NCI-H1092 (cell line): ENCODE measurements at places on chromosomes 5 and 9.

DNA sequence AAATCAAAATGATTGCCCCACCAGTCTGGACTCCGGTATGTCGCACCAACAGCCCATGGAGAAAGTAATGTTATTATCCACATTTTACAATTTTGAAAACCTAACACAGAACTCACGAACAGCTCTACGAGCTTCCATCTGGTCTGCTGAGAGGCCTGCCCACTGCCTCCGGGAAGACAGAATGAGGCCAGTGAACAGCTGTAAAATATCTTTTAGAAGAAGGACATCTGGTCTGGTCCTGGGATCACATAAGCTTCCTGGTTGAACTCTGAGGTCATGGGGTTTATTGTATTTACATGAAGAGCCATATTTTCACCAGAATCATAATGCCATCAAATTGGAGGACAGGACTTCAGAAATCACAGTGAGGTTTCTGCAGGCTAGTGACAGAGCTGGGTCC, 89.0 kb downstream of the FRMD3 start:
- no peak for DNase-seq

- peak; percentile 14 for DNase-seq
These were observed 142.9 kb downstream of the DMAC1 start for GRCh38 chr9:7656636-7657035.

- no peak for DNase-seq
These were observed 1.2 kb downstream of the MRPS30 start for GRCh38 chr5:44809956-44810420.

DNA sequence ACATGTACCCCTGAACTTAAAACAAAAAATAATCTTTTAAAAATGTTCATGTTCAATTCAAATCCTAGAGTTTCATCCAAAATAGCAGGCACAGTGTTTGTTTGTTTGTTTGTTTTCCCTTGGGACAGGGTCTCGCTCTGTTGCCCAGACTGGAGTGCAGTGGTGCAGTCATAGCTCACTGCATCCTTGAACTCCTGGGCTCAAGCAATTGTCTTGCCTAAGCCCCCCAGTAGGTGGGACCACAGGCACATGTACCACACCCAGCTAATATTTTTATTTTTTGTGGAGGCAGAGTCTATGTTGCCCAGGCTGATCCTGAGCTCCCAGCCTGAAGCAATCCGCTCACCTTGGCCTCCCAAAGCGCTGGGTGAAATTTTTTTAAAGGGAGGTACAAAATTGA, 5.0 kb upstream of the POLR1E start:
- no peak for DNase-seq

DNA sequence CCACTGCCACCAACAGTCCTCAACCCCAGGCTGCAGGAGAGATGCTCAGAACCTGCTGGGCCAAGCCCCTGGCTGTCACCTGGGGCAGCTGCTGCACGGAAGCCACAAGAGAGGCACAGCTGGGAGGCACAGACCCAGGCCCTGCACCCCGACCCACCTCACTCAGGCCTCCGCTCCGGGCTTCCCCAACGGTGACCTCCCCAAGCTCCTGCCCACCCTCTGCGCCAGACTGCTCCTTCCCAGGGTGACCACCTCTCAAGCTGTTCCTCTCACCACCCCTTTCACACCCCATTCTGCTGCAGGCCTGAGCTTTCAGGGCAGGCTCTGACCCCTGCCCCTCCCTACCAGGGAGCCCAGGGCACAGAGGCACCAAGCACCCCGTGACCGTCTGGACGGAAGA, 33.0 kb downstream of the VAV2 start:
- DNase-seq: no peak

- no peak for DNase-seq
These were observed 62.4 kb downstream of the HMHB1 start for GRCh38 chr5:143874312-143874711.

GRCh38 chr5:82358457-82358856, 80.3 kb upstream of the RPS23 start:
- no peak for DNase-seq

- peak; percentile 70 for DNase-seq
These were observed 92.8 kb upstream of the PITX1 start for GRCh38 chr5:135126688-135127438.

- no peak for DNase-seq
These were observed 151.8 kb upstream of the TLX3 start for GRCh38 chr5:171157276-171157675.

DNA sequence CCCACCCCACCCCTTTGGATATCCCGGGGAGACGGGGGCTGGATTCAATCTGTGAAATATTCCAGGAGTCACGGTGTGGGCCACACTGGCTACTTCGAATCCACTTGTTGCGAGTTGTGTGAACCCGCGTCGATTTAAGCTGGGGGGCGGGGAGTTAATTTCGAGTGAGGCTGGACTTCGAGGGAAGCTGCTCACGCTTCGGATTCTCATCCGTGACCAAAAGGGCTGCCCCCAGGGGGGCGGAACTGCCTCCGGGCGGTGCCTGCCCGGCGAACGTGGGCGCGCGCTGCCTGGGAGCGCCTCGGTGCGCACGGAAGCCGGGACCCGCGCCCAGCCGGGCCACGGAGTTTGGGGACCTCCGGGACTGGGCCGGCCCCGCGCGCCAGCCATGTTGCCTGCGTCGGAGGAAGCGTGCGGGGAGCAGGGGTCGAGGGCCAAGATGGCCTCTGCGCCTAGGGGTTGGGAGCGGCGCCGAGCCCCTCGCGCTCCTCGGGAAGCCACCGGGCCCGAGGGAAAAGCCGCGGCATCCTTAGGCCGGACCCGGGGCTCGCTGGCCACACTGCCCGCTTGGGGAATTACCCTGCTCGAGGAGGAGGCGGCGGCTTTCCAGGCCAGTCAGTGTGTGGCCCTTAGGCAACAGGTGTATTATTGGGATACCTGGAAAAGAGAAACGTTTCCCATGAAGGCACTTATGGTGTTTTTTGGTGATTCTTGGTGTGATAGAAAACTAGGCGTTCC, 975 bp downstream of the OCLN start:
- DNase-seq: no peak

DNA sequence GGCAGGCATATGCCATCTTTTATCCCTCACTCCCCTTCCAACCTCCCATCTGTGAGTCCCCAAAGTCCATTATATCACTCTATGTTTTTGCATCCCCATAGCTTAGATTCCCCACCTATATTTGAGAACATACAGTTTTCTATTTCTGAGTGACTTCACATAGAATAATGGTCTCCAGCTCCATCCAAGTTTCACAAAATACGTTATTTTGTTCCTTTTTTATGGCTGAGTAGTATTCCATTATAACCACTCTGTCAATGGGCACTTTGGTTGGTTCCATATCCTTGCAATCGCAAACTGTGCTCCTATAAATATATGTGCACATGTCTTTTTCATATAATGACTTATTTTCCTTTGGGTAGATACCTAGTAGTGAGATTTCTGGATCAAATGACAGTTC, 178.6 kb downstream of the GAS1 start:
- no peak for DNase-seq

GRCh38 chr9:20640331-20641187, 18.3 kb upstream of the MLLT3 start:
- DNase-seq: peak; percentile 69

- DNase-seq: no peak
These were observed 68.7 kb downstream of the DENND1A start for GRCh38 chr9:123861086-123861755.

DNA sequence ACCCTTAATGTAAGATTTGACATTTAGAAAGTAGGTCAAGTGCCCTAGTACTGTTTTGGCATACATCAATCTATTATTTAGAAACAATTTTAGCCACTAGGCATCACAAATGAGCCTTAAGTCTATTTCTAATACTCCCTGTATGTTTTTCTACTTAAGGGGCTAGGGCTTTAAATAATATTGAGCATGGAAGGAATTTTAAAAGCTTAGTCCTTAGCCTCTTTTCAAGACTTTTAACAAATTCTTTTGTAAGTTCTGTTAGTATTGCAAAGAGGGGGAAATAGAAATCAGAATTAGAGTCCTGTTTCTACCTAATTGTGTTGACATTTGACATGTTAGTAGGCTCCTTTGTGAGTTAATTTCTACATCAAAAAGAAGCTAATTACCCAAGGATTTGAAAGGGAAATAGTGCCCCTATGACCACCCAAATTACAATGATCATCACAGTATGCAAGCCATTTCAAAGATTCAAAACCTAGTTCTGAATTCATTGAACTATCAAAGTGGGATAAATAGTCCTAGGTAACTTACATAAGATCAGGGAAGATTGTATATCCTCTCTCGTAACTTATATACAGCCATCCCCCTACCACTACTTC, 647.8 kb upstream of the ACO1 start:
- no peak for DNase-seq

DNA sequence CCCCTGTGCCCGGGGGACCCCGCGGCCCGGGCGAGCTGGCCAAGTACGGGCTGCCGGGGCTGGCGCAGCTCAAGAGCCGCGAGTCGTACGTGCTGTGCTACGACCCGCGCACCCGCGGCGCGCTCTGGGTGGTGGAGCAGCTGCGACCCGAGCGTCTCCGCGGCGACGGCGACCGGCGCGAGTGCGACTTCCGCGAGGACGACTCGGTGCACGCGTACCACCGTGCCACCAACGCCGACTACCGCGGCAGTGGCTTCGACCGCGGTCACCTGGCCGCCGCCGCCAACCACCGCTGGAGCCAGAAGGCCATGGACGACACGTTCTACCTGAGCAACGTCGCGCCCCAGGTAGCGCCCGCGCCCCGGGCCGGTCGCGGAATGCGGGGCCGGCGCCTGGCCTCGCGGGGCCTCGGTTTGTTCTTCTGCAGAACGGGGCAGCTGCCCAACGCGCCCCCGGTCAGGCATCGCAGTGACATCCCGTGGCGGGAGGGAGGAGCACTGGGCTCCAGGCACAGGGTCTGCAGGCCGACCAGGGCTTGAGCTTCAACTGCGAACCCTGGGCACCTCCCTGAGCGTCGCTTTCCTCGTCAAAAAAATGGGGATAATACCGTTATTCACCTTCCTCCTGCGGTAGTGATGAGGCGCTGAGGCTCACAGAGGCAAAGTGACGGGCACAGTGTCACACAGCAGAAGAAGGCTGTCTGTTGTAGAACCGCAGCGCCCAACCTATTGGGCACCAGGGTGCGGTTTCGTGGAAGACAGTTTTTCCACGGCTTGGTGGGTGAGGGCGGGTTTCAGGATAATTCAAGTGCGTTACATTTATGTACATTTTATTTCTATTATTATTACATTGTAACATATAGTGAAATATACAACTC, 777 bp downstream of the ENDOG start:
- peak; percentile 18 for DNase-seq

DNA sequence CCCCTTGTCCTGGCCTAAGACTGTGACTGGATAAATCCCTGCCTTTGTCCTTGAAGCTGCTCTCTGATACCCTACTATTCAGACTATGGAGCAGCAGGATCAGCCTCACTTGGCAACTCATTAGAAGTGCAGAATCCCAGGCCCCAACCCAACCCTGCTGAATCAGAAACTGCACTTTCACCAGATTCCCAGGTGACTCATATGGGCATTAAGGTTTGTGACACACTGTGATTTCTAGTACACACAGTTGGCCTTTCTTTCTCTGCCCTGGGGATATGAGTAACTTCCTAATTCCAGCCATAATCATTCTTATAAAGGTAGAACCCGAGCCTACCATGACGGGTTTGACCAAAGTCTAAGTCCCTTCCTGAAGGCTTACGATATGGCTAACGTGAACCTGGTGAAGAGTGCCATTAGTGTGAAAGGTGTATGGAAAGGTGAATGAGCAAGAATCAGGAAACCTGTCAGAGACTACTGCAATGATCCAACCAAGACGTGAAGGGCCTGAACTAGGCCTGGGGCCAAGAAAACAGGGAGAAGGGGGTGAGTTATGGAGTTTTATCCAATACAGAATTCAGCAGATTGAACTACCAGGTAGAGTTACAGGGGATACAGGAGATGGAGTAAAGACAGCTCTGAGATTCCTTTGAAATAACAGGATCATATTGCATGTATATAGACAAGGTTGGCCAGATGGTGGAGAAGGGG, 533.0 kb downstream of the BNC2 start:
- no peak for DNase-seq

DNA sequence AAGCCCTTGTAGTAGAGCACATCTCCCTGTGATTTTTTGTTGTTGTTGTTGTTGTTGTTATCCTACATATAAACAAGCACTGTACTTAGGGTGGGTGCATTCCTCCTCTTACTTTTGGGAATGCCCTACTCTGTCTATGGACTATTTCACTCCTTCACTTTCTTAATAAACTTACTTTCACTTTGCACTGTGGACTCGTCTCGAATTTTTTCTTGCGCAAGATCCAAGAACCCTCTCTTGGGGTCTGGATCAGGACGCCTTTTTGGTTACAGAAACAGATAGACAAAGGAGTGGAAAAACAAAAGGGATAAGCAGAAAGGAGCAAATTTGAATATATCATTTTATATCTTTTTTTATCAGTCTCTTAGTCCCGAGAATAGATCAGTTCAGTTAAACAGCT, 14.4 kb upstream of the PAIP1 start:
- no peak for DNase-seq

- no peak for DNase-seq
These were observed 53.9 kb downstream of the MEF2C start for GRCh38 chr5:88829054-88829453.

GRCh38 chr9:10999646-11000045, 386.8 kb upstream of the PTPRD start:
- no peak for DNase-seq
